ENCODE measurements at places on chromosomes 3 and 15. TPM values are rescaled to one million over a fixed set of nuclear protein-coding genes. Genes with fewer than 3 reads are reported as not detected.

Gene SV2B
- total RNA-seq, result under 0.01 TPM

Gene GHRL
- 0.25 TPM for total RNA-seq

Gene CHRM5
- 0.75 TPM for total RNA-seq

Gene SLC2A2
- total RNA-seq, result not detected

Gene LMOD3
- total RNA-seq, result not detected

Gene STAC
- 7.7 TPM for total RNA-seq

Gene MOBP
- total RNA-seq, result under 0.01 TPM

Gene LDHAL6B
- total RNA-seq, result not detected

Gene ZNF774
- 1.1 TPM for total RNA-seq

Gene NAALADL2
- 13.7 TPM for total RNA-seq

Gene DPPA2
- not detected for total RNA-seq

Gene TMEM212
- total RNA-seq, result not detected

Gene LRRN1
- total RNA-seq, result not detected

Gene GRK7
- under 0.01 TPM for total RNA-seq

Gene ERC2
- 0.75 TPM for total RNA-seq

Gene CAV3
- not detected for total RNA-seq

Gene A4GNT
- total RNA-seq, result not detected

Gene FES
- total RNA-seq, result 33.5 TPM

Gene UACA
- 152 TPM for total RNA-seq

Gene ASB14
- total RNA-seq, result under 0.01 TPM

Gene DLL4
- total RNA-seq, result 0.66 TPM

Gene ANKUB1
- total RNA-seq, result not detected

Gene BFSP2
- total RNA-seq, result not detected

Gene FBXO40
- total RNA-seq, result under 0.01 TPM

Gene IL17RB
- total RNA-seq, result 0.11 TPM

Gene TRH
- not detected for total RNA-seq

Gene SKOR1
- total RNA-seq, result 0.12 TPM

Gene IL12A
- total RNA-seq, result 4.1 TPM

Gene BOC
- total RNA-seq, result 16.6 TPM

Gene AGTR1
- total RNA-seq, result 0.55 TPM

Gene ECE2
- not detected for total RNA-seq

Gene C15orf39
- total RNA-seq, result 2.1 TPM

Gene PEAK1
- 48.6 TPM for total RNA-seq

Gene SCAANT1
- not detected for total RNA-seq

Measured in uterine smooth muscle cell (primary cell).